GM20000 (cell line): ENCODE measurements at places on chromosomes 13 and 19.

GRCh38 chr13:70339738-70340137 lies 231.5 kb upstream of the KLHL1 start:
- DNase-seq: no peak

DNA sequence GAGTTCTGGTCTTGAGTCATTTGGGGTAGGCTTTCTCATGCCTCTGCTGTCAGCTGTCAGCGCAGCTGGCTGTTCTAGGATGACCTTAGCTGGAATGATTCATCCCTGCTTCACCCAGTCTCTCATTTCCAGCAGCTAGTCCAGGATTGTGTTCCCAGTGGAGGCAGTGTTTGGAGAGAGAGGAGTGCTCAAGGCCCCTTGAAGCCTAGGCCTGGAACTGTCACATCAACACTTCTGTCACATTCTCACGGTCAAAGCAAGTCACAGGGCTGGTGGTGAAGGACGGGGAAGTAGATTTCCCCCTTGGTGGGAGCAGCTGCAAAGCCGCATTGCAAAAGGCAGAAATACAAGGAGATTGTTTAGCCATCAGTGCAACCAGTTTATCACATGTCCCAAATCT lies 15.2 kb downstream of the TPT1 start:
- no peak for DNase-seq

DNA sequence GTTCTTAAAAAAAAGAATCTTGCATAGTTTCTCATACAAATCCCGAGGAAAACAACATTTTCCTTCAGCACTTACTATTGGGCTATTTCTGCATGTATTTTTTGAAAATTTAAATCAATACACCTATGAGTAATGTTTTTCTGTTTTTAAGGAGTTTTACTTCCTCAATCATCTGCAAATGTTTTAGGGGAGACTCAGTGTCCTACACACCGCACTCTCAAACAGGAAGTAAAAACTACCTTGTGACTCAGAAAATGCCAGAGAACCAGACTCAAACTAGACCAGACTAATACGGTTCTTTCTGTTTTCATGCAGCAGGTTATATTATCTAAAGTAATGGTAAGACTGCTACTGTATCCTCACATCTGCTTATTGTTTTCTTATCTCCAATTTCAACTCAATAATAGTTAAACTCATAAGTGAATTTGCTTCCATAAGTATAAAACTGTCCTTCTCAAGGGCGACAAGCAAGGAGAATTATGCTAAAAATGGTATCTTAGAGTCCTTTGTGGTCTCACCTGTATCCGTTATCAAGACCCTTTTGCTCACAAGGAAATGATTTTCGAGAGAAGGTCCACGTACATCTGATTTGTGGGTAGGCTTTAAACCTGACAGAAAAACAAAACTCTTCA lies 52.5 kb downstream of the FLT3 start:
- peak; percentile 67 for DNase-seq

- DNase-seq: no peak
Measured at GRCh38 chr13:101986316-101986715, 415.5 kb downstream of the FGF14 start.

DNA sequence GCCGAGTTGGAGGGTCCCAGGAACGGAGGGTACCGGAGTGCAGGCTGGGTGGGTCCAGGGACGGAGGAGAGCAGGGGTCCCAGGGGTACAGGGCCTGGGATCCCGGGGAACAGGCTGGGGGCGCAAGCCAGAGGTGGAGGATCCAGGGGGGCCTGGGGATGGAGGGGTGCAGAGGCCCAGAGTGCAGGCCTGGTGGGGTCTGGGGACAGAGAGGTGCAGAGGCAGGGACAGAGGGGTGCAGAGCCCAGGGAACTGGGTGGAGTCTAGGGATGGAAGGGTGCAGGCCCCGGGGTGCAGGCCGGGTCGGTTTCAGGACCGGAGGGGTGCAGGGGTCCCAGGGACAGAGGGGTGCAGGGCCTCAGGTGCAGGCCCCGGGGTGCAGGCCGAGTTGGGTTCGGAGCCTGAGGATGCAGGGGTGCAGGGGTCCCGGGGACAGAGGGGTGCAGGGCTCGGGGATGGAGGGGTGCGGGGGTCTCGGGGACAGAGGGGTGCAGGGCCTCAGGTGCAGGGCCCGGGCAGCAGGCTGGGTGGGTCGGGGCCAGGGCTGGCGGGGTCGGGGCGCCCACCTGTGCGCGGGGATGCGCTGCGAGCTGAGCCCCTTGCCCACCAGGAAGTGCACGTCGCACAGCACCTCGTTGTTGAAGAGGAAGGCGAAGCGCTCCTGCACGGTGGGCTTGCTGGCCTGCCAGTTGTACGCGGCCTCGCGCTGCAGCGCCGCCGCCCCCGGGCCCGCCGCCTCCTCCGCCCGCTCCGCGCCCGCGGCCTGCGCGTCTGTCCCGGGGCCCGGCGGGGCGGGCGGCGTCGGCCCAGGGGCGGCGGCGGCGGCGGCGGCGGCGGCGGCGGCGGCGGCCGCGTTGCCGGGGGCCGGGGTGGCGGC lies 545 bp downstream of the BTBD2 start:
- DNase-seq: peak; percentile 89

DNA sequence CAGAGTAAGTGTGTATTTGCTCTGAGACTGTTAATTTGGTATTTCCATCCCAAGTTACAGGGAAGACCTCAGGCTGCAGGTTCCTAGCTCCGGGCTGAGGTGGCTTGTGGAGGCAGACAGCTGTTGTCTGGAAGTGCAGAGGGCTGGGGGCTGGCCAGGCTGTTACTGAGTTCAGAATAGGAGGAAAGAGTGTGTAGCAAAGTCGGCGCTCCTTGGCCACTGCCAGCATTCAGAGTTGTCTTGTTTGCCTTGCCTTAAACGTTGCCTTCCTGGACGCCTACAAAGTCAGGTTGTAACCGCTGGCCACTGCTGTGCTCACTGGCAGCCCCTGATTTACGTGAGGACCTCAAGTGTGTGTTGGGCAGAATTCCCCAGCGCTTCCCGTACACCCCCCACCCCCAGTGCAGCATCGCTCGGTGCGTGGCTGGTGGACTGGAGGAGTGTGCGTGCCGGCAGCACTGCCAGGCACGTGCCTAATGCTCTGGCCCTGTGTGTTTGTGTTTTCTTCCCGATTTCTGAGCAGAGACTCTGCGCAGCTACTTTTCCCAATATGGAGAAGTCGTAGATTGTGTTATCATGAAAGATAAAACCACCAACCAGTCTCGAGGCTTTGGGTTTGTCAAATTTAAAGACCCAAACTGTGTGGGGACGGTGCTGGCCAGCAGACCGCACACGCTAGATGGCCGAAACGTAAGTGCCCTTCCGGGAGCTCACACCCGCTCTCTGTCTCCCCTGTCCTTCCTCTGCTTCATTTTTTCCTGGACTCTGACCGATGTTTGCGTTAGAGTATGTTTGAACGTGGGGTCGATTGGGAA lies 10.5 kb downstream of the DAZAP1 start:
- DNase-seq: no peak

DNA sequence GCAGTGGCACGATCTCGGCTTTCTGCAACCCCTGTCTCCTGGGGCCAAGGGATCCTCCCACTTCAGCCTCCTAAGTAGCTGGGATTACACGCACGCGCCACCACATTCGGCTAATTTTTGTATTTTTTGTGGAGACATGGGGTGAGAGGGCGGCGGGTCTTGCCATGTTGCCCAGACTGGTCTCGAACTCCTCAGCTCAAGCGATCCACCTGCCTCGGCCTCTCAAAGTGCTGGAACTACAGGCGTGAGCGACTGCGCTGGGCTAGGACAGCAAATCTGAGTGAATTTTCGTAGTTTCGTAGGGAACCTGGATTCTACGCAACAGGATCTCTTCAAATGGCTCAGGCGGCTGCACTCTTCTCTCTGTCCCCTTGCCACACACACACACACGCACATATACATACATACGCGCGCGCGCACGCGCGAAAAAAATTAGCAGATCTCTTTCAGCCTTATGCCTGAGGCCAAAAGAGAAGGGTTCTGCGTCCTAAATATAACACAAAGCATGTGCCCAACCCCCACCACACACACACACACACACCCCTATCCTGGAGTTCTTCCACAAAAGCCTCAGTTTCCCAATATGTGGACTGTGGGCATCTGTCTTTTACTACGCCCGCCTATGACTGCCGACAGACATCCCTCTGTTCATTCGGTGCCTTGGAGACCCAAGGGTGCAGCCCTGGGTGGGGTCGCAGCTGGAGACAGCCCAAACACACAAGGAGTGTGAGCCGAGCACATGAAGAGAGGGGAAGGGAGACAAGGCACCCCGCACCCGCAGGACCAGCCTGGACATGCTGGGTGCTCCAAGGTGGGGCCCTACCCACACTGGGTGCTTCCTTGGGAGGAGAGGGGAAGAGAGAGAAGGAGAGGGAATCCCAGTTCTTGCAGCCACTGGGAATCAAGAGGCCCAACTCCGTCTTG lies 616 bp downstream of the PINLYP start:
- DNase-seq: no peak

DNA sequence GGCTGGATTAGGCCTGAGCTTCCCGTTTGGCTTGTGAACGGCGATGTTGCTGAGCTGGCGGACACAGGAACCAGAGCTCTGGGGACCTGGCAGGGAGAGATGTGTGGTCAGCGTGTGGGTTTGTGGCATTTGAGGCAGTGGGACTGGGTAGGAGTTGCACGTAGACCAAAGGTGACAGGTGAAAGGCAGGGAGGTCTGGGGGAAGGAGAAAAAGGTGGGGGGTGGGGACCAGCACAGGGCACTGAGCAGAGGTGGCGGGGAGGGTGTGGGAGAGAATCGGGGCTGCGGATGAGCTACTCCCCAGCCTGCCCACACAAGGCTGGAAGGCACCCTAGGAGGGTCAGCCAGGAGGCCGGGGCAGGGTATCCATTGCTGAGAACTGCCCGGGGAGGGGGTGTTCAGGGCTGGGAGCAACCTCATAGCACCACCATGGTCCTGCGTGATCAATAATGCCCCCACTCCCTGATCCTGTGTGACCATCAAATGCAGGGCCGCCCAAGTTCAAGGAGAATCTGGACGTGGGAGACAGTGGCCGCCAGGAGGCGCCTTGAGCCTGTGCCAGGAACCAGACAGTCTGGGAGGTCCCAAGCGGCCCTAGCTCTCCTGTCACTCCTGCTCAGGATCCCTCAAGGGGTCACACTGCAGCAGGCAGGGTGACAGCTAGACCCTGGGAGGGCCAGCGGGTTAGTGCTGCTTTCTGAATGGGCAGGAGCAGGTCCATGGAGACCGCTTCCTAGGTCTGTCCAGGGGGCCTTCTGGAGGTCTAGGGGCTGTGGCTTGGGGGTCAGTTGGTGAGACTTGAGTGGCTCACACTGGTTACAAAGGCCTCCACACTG lies 12.8 kb upstream of the SELENOW start:
- peak; percentile 65 for DNase-seq

DNA sequence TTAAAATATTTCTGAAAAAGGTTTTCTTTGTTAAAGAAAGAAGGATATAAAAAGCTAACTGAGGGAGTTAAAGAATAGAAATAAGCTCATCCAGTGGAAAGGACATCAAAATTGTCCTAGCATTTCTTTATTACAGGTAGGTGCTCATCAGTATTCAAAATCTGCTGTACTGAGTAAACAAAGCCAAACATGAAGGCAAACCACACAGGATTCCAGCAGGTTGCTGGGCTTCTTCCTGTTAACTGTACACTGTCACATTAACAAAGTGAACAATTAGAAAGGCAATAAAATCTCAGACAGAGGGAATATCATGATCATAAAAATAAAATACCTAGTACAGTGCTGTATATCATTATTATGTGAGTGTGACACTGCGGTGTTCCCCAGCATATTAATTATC lies 1541.0 kb downstream of the SLITRK5 start:
- no peak for DNase-seq

- DNase-seq: no peak
Measured at GRCh38 chr13:30338331-30338851, 31.0 kb upstream of the KATNAL1 start.

DNA sequence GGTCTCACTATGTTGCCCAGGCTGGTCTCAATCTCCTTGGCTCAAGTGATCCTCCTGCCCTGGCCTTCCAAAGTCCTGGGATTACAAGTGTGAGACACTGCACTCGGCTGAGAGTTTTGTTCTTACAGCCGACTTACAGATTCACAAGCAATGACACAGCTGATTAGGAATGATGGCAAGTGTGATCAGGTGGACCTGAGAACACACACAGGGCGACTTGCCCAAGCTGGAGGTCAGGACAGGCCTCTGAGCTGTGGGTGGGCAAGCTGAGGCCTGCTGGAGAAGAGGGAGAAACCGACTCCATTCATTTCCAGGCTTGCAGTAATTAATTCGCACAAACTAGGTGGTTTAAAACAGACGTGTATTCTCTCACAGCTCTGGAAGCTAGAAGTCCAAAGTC lies 8.1 kb upstream of the ATG4D start:
- DNase-seq: no peak

- no peak for DNase-seq
Measured at GRCh38 chr19:7368456-7368855, 19.7 kb downstream of the ARHGEF18 start.

GRCh38 chr19:12346896-12347295 lies 13.5 kb upstream of the ZNF563 start:
- no peak for DNase-seq

GRCh38 chr13:45374917-45375316 lies 33.9 kb upstream of the TPT1 start:
- DNase-seq: no peak

DNA sequence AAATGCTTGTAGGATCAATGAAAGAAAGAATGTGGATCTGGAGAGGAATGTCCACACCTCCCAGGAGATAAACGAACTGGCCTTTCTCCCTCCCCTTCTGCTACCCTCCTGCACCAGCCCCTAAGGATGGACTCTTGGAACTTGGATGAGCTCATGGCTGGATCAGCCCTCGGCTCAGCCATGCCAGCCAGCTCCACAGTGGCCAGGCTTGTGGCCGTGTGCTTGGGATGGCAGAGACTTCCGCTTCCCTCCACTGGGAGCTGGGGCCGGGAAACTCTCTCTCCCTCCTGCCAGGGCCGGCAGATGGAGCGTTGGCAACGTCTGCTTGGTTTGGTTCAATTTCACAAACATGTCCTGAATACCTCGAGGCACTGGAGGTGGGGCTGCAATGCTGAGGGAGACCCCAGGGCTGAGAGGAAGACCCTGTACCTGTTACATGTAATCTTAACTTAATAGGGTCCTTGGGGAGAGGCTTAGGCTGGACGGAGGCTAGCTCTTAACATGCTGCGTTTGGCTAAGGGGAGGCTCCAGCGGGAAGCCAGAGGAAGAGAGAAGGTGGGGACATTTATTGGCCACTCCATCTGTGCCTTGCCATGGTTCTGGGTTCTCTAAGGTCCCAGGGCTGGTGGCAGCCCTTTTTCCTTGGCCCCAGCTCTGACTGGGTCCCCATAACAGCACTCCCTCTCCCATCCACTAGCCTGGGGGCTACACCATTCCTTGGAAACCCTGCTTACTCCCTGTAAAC lies 152.5 kb downstream of the IER2 start:
- DNase-seq: no peak

DNA sequence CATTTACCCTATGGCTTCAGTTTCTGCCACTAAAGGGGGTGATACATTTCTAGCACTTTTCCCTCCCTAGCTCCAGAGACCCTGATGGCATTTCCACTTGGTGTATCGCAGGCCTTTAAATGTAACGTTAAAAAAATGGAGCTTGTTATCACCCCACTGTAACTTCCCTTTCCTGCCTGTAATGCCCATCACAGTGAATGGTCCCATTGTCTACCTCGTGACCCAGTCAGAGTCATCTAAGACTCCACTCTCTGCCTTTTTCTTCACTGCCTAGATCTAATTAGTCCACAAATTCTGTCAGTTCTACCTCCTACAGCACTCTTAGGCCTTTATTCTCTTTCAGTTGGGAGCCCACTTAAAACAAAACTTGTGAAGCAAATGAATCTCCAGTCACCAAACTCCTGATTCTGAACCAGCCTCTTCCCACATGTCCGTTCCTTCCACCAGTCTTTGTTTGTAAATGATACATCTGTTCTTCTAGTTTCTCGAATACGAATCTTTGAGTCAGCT lies 64.8 kb downstream of the NHLRC3 start:
- no peak for DNase-seq
